ENCODE measurements at places on chromosomes 12 and 14.

GRCh38 chr12:98653866-98654493 is 8.9 kb downstream of the APAF1 start:
- no peak for DNase-seq

DNA sequence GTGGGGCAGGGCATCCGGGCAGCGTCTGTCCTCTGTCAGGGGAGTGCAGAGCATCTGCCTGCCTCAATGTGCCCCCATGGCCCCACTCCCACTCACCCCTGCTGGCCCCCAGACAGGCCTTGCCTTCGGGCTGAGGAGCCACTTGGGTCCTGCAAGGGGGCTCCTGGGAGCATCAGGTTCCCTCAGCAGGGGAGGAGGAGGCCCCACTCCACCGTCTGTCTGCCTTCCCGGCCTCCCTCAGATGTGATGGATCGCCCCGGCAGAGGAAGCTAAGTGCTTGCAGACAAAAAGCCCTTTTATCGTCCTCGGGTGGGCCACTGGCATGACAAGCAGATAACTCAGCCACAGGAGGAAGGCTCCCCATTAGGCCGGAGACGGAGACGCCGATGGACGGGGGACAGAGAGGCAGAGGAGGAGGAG is 35.1 kb downstream of the NCOR2 start:
- no peak for DNase-seq

DNA sequence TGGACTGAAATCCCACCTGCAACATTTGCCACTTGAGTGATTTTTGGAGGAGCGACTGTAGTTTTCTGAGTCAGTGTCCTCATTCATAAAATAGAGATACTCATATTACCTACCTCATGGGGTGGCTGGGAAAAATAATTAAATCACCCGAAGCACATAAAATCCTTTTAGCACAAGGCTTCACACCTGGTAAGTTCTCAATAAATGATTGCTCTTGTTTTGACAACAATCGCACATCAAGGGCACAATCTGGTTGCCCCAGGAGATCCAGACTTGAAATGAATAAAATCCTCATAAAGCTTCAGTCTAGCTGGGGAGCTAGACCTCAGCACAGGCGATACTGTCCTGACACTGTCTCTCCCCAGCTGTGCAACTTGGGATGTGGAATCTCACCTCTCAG is 76.0 kb upstream of the CCDC60 start:
- no peak for DNase-seq

DNA sequence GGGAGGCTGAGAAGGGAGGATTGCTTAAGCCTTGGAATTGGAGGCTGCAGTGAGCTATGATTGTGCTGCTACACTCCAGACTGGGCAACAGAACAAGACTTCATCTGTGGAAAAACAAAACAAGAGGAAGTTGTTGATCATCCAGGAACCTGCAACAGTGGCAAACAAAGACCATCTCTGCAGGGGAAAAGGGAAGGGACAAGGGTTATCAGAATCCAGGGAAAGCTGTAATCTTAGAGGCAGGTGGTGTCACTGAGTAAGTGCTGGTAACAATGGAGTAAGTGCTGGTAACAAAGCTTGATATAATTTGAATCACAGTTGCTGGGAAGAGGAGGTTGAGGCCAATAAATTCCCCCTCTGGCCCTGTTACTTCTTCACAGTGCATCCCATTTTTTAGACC is 27.5 kb upstream of the DCN start:
- DNase-seq, result no peak

GRCh38 chr12:131536766-131537165 is 174.1 kb upstream of the SFSWAP start:
- DNase-seq, result no peak

GRCh38 chr14:69288011-69288771 is 28.2 kb downstream of the GALNT16 start:
- DNase-seq, result no peak

- DNase-seq, result no peak
Observed at GRCh38 chr14:94655169-94655710, 43.0 kb downstream of the SERPINA3 start.

DNA sequence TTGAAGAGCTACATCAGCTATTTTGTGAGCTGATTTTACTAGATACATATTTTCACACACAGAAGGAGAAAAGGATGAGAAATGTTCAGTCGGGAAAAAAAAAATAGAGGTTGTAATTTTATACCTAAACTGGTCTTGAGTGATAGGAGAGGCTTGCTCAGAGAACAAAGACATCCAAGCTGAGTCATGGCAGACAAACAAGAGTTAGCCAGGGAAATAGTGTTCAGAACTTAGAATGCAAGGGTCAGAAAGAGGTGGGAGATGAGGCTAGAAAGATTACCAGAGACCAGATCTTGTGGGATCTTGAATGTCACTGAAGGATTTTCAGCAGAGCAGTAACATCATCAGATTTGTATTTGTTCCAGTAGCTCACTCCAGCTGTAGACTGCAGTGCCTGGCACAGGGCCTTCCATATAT is 121.9 kb upstream of the ATF1 start:
- no peak for DNase-seq

- no peak for DNase-seq
Observed at GRCh38 chr12:40224439-40225291, at the start of gene LRRK2. TSS of gene LRRK2 (plus strand) at chr12:40224997. CDS start at chr12:40225132, 135 bp downstream.

DNA sequence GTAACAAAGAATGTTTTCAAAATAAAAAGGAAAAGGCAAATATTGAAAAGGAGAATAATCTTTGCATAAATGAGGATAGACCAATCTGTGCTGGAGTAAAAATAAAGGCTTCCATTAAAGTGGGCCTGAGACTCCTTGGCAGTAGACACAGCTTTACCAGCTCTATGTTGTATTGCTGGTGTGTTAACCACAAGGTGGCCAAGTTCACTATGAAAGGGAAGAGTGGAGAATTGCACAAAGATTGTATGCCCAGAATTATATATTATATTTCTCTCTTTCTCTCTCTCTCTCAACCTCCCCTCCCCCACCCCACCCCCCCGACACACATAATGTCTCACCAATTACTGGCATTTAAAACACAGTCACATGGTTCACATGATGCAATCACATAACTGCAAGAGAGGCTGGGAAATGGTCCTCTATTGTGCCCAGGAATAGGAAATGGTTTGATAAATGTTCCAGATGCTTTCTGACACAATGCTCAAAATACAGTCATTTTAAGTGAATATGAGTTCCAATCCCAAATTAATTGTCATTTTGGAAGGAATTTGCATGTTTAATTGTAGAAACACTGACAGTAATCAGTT is 222.6 kb upstream of the SYT1 start:
- no peak for DNase-seq

DNA sequence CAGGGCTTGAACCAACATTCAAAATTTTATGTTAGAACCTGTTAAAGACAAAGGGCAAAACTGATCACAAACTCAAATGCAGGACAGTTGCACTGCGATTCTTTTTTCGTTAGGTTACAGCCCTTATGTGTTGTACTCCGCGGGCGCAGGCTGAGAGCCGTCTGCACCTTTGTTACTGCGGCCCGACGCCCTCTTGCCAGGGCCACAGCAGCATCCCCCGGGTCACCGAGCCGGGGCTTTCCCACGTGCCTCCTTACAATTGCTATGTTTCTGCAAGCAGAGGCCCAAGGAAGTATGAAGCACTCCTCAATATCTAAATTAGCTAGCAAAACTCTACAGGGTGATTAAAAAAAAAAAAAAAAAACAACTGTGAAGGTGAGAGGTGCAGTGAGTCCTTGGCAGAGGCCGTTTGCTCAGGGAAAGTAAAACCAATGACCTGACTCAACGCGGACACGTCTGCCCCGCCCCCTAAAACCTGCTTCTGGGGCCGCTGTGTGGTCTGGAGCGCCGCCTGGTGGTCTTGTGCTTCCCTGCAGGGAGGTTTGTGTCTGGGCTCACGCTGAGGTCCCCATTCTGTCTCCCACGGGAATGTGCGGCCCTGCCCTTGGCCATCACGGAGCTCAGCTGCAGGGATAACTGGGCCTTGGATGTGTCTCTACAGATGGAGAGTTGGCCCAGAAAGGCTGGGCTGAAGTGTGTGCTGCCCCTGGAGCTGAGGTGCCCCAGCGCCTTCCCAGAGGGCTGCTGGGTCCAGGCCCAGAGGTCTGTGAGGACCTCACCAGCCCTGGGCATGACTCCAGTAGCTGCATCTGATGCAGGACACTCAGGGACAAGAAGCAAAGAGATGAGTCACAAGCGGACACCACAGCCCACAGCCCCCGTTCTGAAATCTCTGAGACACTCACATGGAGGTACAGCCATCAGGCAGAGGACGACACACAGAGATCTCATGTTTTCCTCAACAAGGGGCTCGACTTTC is 418.5 kb downstream of the TMEM121 start:
- DNase-seq, result no peak

GRCh38 chr12:30925607-30926242 is 823 bp upstream of the TSPAN11 start:
- no peak for DNase-seq

GRCh38 chr12:79549531-79550271 is 141.1 kb downstream of the PAWR start:
- no peak for DNase-seq
